ENCODE measurements at places on chromosomes 5 and 9. TPM values are rescaled to one million over a fixed set of nuclear protein-coding genes. Genes with fewer than 3 reads are reported as not detected.
A peak's percentile ranks its signal among the peaks of the same experiment; 100 is the strongest.

- H3K27ac ChIP-seq = no peak overlapping the region
- H3K27me3 ChIP-seq = peaks cover 80% of the 10 kb centered on the region
- H3K4me1 ChIP-seq = peaks cover 13% of the 10 kb centered on the region
- H3K36me3 ChIP-seq = no peaks in the 10 kb centered on the region
- H3K4me3 ChIP-seq = peak overlapping the region; percentile 54
Observed at GRCh38 chr5:123098767-123099513, 9.9 kb downstream of the PRDM6 start.

DNA sequence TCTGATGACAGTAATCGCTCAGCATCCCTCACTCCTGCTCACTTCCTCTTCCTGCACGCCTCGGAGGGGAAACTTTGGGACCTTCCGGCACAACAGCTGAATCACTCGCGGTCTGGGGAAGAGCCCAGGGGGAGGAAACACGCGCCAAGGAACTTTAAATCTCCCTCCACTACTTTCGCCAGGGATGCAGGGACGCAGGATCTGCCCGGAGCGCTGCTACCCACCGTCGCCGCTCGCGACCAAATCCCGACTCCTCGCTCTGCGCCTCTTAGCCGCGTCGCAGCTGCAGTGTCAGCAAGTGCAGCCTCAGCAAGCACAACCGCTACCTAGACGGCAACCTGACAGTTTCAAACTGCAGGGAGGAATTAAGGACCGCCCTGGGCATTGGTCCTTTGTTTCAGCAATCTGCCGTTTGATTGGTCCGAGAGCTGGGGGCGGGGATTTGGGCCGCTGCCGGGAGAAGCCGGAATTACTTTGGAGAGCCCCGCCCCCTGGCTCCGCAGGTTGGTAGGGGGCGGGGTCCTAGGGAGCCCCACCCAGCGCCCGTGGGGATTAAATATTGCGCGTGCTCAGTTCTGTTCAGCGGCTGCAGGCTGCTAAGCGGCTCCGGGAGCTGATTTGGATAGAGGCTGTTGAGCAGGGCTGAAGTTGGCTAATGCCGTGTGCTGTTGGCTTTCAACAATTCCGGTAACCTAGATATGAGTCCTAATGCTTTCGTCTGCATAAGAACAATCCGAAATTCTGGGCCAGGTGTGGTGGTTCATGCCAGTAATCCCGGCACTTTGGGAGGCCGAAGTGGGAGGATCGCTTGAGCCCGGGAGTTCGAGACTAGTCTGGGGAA is at the start of gene POC5:
POC5 (minus strand) TSS at position 356 of the 841 bp plus-strand sequence. CDS start 4,500 bp downstream, outside the sequence.
- H3K4me3 ChIP-seq = peak within 1 kb of the TSS; percentile 100
- H3K27ac ChIP-seq = peak within 1 kb of the TSS; percentile 98
- peaks cover 23% of the 10 kb centered on the region for H3K27me3 ChIP-seq
- H3K36me3 ChIP-seq = peaks cover 6% of the 10 kb centered on the region
- peak; percentile 99 for DNase-seq
- peaks cover 24% of the 10 kb centered on the region for H3K4me1 ChIP-seq

DNA sequence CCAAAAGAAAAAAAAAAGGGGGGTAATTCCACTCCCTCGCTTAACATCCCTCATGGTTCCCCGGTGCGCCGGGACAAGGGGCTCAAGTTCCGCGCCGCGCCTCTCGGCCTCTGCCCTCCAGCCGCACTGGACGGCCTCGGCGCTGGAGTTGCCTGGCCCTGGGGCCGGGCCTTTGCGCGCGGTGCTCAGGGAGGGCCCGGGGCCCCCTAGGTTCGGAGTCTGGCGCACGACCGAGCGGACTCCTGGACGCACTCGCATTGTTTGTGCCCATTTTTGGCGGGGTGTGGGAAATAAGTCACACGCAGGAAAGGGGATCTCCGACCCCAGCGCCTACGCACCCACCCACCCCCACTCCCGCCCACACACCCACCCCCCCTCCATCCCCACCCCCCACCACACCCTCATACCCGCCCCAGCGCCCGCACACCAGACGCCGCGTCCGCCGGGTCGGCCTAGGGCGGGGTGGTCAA is 381 bp downstream of the MED22 start:
- H3K27me3 ChIP-seq = no peaks in the 10 kb centered on the region
- peaks cover 41% of the 10 kb centered on the region for H3K36me3 ChIP-seq
- peak overlapping the region; percentile 97 for H3K27ac ChIP-seq

GRCh38 chr5:170338933-170339779 is 41.6 kb upstream of the LCP2 start:
- peaks cover 37% of the 10 kb centered on the region for H3K27me3 ChIP-seq
- no peak for DNase-seq
- H3K27ac ChIP-seq = no peak overlapping the region

Gene SAXO1
- total RNA-seq = not detected

Gene TAF11L10
- total RNA-seq = not detected

- no peaks in the 10 kb centered on the region for H3K36me3 ChIP-seq
- H3K27ac ChIP-seq = no peak overlapping the region
- no peak for DNase-seq
- peaks cover 31% of the 10 kb centered on the region for H3K27me3 ChIP-seq
Observed at GRCh38 chr5:116068028-116068632, 16.7 kb upstream of the COMMD10 start.

DNA sequence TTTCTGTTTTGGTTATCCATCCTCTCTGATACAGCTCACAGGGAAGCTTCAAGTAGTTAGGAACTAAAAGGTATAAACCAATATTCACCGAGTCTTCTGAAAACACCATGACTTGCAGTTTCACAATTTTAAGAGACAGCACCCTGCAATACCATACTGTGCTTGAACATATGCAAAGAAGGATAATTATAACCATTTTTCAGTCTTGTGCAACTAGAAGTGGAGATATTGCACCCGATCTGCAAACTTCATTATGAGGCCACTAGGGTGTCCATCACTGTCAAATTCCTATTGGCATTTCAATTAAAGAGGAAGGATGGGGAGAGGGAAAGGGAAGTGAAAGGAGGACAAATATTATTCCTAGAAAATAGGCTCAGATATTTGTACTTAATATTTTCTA is 32.4 kb upstream of the CEP120 start:
- DNase-seq = no peak
- H3K27ac ChIP-seq = no peak overlapping the region
- no peaks in the 10 kb centered on the region for H3K36me3 ChIP-seq
- no peaks in the 10 kb centered on the region for H3K27me3 ChIP-seq

Gene LRRTM2
- not detected for total RNA-seq

Gene IFNK
- total RNA-seq = not detected

GRCh38 chr9:113993838-113994540 is 84.1 kb downstream of the AMBP start:
- no peaks in the 10 kb centered on the region for H3K27me3 ChIP-seq
- DNase-seq = no peak
- no peak overlapping the region for H3K4me3 ChIP-seq
- no peak overlapping the region for H3K27ac ChIP-seq
- H3K36me3 ChIP-seq = peaks cover 18% of the 10 kb centered on the region

DNA sequence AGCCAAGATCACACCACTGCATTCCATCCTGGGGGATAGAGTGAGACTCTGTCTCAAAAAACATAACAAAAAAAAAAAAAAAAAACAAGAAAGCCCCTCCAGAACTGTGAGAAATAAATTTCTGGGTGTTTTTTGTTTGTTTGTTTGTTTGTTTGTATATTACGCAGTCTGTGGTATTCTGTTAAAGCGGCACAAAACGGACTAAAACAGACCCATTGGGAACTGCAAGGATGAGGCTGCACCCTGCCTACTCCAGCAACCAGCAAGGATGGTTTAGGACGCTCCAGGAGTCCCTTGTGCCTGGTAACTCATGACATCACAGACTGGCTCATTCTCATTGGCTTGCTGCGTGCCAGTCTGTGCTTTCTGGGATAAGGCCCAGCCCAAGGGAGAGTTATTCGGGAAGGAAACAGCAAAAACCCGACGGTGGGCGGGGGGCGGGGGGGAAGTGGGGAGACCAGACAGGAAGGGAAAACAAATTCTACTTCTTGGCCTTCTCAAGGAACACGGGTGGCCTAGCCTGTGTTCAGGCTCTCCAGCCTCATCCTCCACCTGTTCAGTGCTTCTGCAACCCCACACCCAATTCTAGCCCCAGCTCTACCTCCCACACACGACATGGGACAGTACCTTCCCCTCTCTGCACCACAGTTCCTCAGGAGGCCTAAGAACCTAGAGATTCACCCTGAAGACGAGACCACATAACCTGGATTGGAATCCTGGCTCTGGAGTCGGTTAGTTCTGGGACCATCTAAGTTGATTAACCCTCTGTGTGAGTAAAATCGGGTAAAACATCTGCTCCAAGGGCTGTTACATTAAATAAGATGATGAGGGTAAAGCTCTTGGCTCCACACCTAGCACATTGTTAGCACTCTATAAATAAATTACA is 2.8 kb downstream of the CD74 start:
- peaks cover 7% of the 10 kb centered on the region for H3K4me1 ChIP-seq
- H3K27me3 ChIP-seq = no peaks in the 10 kb centered on the region
- H3K4me3 ChIP-seq = no peak overlapping the region
- H3K27ac ChIP-seq = no peak overlapping the region
- peak; percentile 89 for DNase-seq

Gene SLC6A18
- total RNA-seq = not detected

DNA sequence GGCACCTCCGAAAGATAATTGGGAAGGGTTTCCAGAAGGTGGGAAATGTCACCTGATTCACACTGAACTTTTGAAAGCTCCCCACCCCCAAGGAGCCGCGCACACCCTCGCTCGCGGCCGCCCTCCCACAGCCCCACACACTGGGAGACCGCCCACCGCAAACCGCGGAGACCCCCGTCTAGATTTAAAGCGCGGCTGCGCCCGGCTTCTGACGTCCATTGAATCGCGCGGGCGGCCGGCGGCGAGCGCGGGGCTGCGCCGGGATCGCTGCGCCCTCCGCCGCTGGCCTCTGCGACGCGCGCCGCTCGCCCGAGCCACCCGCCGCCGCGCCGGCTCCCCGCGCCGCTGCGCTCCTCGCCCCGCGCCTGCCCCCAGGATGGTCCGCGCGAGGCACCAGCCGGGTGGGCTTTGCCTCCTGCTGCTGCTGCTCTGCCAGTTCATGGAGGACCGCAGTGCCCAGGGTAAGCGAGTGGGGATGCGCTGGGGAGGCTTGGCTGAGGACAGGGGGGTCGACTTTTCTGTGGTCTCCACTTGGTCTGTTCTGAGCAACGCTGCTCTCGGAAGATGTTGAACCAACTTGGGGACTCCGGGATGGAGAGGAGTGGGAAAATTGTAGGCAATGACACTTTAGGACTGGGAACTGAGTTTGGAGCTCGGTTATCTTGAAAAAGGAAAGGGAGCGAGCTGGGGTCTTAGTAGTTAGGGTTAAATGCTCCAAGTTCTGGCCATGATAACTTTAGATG is at the start of gene FST:
FST (plus strand) TSS at position 214 of the 743 bp plus-strand sequence; CDS start at position 377, 163 bp downstream.
- peak within 1 kb of the TSS; percentile 84 for H3K27ac ChIP-seq
- H3K4me3 ChIP-seq = peak within 1 kb of the TSS; percentile 97
- peaks cover 28% of the 10 kb centered on the region for H3K4me1 ChIP-seq
- DNase-seq = no peak
- H3K27me3 ChIP-seq = no peaks in the 10 kb centered on the region

Gene DEPDC1B
- total RNA-seq = 1.9 TPM

All from osteocyte (in vitro differentiated cells).